ENCODE measurements at places on chromosomes 6 and 20.

GRCh38 chr20:7151676-7152470, 384.4 kb downstream of the BMP2 start:
- no peak for DNase-seq

GRCh38 chr6:16753341-16753740, 7.9 kb downstream of the ATXN1 start:
- no peak for DNase-seq

GRCh38 chr6:71544906-71545305, 256.3 kb downstream of the OGFRL1 start:
- no peak for DNase-seq

GRCh38 chr20:10217721-10218410, 764 bp upstream of the SNAP25 start:
- peak; percentile 27 for DNase-seq

DNA sequence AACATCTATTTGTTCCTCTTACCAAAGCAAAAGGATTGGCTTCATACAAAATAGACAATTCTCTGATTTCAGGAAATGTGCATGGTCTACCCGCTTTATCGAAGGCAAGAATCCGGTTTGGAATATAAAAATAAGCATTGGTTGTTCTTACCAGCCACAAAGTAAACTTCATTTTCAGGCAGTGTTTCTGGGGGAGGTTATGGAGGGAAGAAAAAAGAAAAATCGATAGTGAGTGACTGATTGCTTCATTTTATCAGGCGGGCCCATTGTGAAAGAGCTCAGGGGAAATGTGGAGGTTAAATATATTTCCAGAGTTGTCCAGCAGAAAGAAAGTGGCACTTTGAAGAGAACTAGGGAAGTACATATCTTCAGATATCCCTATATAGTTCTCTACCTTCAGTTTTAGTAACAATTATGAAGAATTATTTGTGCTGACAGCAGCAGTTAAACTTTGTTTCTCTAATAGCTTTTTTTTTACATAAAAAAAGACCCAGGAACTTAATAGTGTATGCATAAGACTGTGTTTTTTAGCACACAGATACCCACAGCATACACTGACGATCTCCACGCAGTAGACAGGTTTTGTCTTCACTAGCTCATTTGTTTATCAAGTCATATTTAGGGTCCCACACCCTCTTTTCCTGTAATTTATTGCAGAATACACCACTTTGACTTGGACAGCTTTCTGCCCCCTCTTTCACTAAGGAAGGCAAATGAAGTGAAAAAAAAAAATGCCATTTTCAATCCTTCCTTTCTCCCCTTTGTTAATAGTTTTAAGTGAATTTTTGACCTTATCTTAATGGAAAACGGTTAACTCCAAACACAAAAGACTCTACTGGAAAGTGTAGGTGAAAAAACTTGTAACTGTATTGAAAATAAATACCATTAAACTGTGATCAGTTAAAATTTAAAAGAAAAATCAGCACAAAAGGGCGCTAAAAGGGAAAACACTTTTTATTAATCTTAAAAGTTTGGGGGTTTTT, 2.9 kb downstream of the POU3F2 start:
- no peak for DNase-seq

- no peak for DNase-seq
Observed at GRCh38 chr6:81304466-81304865, 448.0 kb downstream of the TENT5A start.

GRCh38 chr6:54112151-54112650, 958 bp downstream of the MLIP start:
- no peak for DNase-seq

GRCh38 chr20:13788167-13788834, 3.5 kb downstream of the NDUFAF5 start:
- no peak for DNase-seq

- DNase-seq: no peak
Observed at GRCh38 chr6:119630561-119631192, 281.1 kb upstream of the MAN1A1 start.

DNA sequence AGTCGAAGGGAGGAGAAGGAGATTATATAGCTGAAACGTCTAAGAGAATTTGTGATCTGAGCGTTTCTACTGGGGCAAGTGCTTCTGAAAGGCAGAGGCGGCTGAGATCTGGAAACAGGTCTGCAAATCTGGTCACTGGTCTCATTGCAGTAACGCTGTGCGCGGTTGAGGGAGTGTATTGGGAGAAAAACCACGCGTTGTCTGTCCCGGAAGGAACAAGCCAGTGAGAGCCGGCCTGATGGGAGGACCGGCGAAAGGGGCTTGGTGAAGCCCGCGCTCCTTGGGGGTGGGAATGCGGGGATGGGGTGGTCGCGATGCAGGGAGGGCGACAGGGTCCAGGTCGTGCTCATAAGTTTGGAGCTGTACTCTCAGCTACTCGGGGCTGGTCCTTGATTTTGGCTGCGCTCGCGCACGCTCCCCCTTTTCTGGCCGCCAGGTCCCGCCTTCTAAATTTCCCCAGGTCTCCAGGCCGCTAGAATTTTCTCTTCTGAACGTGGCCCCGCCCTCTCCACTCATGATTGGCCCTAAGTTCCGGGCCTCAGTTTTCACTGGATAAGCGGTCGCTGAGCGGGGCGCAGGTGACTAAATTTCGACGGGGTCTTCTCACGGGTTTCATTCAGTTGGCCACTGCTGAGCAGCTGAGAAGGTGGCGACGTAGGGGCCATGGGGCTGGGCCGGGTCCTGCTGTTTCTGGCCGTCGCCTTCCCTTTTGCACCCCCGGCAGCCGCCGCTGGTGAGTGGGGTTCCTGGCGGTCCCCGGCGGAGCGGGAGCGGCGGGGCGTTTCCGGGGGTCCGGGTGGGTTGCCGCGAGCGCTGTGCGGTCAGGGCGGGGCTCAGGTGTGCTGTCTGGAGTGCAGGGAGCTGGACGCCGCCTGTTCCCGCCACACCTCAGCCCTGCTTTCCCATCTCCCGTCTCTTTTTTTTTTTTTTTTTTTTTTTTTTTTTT, at the start of gene MICB:
MICB (plus strand) TSS at position 615 of the 946 bp plus-strand sequence; CDS start at position 664, 49 bp downstream.
- peak; percentile 76 for DNase-seq

DNA sequence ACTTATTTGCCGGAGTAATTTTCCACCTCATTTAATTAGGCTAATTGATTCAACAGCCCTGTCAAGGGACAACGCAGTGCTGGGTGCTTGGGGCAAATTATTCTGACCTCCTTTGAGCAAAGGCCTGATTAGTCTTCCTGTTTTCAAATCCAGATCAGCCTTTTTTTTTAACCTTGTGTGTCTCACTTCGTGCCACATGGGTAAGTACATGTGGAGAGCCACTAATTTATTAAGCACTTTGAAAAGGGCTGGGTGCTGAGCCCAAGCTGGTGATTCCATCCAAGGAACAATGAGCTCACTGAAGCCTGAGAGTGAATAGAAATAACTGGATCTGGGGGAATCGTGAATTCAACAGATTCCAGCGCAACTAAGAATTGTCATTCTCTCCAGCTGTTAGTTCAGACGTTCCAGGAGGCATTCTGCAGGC, 229.3 kb downstream of the CLIC5 start:
- DNase-seq: no peak

- no peak for DNase-seq
Observed at GRCh38 chr6:125302840-125303511, 1.2 kb upstream of the HDDC2 start.

DNA sequence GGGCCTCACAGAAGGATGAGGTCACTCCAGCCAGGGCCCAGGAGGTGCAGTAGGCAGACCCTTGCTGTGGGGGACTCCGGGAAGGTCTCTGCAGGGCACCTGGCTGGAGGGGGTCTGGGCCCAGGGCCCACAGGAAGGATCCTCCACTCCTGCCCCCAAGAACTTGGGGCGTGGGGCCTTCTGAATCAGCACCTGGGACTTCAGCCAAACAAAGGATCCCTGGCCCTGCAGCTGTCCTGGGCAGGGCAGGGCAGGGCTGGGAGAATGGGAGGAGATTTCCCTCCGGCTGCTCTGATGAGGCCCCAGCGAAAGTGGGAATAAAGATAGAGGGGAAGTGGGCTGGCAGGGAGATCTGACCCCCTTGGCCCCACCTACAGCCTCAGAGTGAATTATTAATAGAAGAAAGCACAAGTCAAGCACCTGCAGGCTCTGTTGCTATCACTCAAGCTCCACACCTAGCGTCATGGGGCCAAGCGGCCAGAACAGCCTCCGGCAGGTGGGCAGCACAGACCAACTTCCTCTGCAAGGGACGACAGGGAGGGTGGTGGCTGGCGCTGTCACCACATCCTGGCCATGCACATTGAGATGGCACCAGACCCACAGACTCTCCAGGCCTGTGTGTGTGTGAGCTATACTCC, 61.6 kb upstream of the MRPS10 start:
- DNase-seq: no peak

GRCh38 chr6:14120546-14120945, 3.0 kb downstream of the CD83 start:
- DNase-seq: no peak

GRCh38 chr6:28353981-28354676, 4.4 kb downstream of the ZKSCAN3 start:
- no peak for DNase-seq

DNA sequence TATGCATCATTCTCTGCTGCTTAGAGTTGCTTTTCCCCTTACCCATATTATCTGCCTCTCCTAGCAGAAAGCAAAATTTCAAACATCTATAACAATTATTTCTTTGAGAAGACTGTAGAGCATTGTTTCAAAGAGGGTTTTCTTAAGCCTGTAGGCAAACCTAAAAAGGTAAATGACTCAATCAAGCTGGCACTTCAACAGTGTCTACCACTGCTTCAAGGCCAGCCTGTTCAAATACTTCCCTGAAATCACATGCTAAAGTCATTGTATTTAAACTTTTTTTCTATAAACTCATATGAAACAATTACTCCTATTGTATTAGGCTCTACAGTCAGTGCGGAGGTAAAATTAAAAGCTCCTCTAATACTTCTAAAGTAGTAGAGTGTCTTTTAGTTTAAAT, 87.1 kb downstream of the OGFRL1 start:
- DNase-seq: no peak

GRCh38 chr20:46419882-46420281, 13.5 kb upstream of the ELMO2 start:
- DNase-seq: no peak

DNA sequence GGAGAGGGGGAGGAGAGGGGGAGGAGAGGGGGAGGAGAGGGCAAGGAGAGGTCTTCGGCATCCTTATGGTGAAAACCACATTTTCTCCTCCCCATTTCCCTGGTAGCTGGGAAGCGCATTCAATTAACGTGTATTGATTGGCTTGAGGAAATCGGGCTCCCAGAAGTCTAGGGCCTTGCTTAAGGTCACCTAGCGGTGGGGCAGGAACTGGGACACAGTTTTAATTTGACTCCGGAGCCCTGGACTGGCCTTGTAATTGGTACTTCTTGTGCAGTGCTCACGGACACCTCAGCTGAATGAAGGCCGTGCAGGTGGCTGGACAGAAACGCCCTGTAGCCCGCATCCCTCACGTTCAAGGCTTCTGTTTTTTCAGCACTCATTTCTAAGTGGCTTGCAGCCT, 42.8 kb downstream of the CTCFL start:
- no peak for DNase-seq

- no peak for DNase-seq
Observed at GRCh38 chr6:7216941-7217621, 95.9 kb downstream of the SSR1 start.

- DNase-seq: no peak
Observed at GRCh38 chr20:3697588-3698305, 14.7 kb downstream of the SIGLEC1 start.

DNA sequence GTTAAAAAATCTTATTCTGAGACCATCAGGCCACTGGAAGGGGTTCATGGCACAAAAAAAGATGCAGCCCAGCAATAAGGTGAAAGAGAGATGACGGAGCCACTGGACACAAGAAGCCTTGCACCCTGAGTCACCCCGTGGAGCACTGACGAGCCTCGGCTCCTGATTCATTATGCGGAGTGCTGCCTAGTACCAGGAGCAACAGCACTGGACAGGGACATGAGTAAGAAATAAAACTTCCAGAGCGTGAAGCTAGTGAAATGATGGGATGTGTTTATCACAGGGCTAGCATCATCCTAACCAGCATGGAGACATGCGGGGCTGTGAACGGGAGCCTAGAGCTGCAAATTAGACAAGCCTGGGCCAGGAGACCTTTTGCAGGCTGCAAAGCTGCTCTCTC, 53.3 kb downstream of the RNASET2 start:
- DNase-seq: no peak
